ENCODE measurements at places on chromosomes 5 and 9. TPM values are rescaled to one million over a fixed set of nuclear protein-coding genes. Genes with fewer than 3 reads are reported as not detected.

- no peak for DNase-seq
- H3K27me3 ChIP-seq, result peaks cover 37% of the 10 kb centered on the region
- H3K4me3 ChIP-seq, result no peak overlapping the region
- H3K4me1 ChIP-seq, result no peaks in the 10 kb centered on the region
These were observed 49.4 kb downstream of the FRMPD1 start for GRCh38 chr9:37700131-37700530.

GRCh38 chr5:69184621-69185020 lies 4.8 kb upstream of the CENPH start:
- no peak for DNase-seq
- H3K4me3 ChIP-seq, result no peak overlapping the region
- H3K36me3 ChIP-seq, result no peaks in the 10 kb centered on the region
- H3K27ac ChIP-seq, result no peak overlapping the region
- no peaks in the 10 kb centered on the region for H3K27me3 ChIP-seq

DMAC1 gene
- total RNA-seq, result 46.5 TPM

GRCh38 chr5:165135565-165135964 lies 1630.1 kb downstream of the MAT2B start:
- H3K4me1 ChIP-seq, result no peaks in the 10 kb centered on the region
- no peaks in the 10 kb centered on the region for H3K27me3 ChIP-seq
- H3K4me3 ChIP-seq, result no peak overlapping the region
- H3K27ac ChIP-seq, result no peak overlapping the region

DNA sequence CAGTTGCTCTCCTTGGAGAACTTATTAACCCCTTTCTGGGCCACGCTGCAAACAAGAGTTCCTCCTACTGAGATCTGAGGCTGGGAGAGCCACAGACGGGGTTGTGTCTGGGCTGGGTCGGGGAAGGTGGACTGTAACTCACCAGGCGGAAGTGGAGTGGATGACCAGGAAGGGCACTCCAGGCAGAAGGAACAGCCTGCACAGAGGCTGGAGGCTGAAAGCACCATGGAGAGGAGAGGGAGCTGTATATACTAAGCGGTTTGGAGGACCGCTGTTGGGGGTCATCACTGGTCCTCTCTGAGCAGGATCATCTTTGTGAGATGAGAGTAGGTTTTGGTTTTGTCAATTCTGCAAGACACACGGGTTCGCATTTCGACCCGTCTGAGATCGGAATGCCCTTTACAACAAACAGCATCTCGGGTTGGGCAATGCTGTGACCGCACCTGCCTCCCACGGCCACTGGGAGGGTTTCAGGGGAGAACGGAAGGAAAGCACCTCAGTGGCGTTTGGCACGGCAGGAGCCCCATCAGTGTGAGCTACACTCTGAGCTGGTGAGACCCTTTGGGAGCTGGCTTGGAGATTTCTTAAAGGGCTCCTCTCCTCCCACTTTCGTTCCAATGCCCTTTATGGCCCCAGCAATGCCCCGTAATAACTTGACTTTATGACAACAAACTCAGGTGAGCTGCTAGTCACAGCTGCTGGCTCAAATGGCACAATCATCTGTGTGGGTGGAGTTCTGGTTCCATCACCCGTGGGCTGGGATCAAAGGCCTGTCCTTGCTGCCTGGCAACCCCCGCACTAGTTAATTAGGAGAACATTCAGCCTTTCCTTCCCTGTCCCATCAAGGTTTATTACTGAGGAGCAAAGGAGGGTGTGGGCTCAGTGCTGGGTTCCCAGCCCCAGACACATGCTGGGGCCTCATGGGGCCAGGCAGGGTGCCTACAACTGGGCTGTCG lies 18.7 kb upstream of the NEURL1B start:
- no peak overlapping the region for H3K27ac ChIP-seq
- no peaks in the 10 kb centered on the region for H3K36me3 ChIP-seq
- DNase-seq, result no peak
- no peak overlapping the region for H3K4me3 ChIP-seq
- peaks cover 2% of the 10 kb centered on the region for H3K27me3 ChIP-seq

DNA sequence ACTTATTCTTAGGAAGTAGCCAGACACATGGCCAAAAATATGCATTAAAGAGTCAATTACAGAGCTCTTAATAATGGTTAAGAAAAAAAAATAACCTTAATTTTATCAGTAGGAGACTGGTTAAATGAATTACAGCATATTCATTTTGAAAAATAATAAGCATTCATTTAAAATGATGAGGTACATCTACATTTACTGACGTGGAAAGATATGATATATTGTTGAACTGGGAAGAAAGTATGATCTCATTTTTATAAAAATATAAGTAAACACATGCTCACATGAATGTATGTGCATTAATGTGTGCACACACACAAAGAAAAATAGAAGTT lies 250.3 kb downstream of the ENC1 start:
- peaks cover 4% of the 10 kb centered on the region for H3K27me3 ChIP-seq
- H3K4me3 ChIP-seq, result no peak overlapping the region
- no peaks in the 10 kb centered on the region for H3K36me3 ChIP-seq
- DNase-seq, result no peak
